ENCODE measurements at places on chromosomes 5 and 9.

DNA sequence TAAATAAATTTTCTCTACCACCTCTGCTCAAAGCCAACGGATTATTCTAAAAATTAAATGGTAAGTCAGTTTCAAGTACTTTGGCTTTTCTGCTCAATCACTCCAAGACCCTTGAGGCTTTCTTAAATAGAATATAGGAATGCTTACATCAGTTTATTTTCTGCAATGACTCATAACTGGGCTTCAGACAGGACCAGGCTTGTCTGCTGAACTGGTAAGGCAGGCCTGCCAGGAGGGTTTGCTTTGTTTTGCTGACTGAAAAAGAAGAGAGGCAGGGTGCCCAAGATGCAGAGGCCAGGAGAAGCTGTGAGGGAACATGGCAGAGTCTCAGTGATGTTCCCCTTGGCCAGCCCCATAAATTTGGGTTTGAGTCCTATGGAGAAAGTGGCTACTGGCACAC lies 60.3 kb upstream of the EPB41L4A start:
- DNase-seq: no peak

- DNase-seq: no peak
Measured at GRCh38 chr5:120564013-120564412, 99.9 kb downstream of the PRR16 start.

DNA sequence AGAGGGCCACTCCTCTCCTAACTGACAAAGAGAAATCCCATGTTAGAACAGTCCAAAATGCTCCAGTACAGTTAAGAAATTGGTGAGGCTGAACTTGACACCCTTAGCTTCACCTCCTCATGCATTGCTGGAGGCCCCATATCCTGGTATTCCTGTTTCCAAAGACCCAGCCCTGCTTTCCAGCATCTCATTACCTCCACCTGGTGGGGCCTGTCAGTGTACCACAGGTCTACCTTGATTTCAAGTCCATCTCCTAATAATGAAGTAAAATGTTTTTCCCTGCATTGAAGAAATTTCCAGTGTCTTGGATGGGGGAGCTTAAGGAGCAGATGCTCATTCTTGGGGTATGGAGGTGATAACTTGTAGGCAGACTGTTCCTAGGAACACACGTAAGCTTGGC lies 70.6 kb upstream of the S1PR3 start:
- DNase-seq: no peak

GRCh38 chr5:169094586-169095409 lies 206.1 kb downstream of the SLIT3 start:
- DNase-seq: no peak

- DNase-seq: no peak
Measured at GRCh38 chr5:109411627-109412026, 1.9 kb upstream of the PJA2 start.

DNA sequence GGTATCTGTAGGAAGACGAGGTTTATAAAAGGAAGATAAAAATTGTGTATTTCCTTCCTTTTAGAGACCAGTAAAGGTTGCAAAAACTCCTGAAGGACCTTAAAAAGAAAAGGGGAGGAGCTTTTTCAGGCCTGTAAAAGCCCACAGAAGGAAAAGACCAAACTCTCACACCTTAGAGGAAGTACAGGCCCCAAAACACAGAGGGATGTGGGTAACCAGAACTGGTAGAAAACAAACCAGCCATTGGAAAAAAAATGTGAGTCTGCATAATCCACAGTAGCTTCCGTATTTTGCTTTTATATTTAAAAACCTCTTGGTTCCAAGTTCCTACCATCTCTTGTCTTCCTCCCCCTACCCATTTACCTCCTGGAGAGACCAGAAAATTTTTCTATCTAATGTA lies 8.5 kb downstream of the GIN1 start:
- DNase-seq: no peak

DNA sequence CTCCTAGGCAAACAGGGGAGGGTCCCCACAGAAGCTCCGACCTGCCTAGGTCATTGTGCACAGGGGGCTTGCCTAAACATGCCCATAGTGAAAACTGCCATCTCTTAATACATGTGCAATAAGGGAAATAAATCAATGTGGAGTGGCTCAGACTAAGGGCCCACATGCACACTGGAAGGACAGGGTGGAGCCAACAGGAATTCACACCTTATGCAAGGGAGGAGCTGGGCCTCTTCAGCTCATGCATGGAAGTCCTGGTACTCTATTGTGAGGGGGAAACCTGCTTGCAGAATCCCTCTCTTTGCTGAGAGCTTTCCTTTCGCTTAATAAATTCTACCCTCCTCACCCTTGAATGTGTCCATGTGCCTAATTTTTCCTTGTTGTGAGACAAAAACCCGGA lies 815.8 kb downstream of the EFNA5 start:
- DNase-seq: no peak

DNA sequence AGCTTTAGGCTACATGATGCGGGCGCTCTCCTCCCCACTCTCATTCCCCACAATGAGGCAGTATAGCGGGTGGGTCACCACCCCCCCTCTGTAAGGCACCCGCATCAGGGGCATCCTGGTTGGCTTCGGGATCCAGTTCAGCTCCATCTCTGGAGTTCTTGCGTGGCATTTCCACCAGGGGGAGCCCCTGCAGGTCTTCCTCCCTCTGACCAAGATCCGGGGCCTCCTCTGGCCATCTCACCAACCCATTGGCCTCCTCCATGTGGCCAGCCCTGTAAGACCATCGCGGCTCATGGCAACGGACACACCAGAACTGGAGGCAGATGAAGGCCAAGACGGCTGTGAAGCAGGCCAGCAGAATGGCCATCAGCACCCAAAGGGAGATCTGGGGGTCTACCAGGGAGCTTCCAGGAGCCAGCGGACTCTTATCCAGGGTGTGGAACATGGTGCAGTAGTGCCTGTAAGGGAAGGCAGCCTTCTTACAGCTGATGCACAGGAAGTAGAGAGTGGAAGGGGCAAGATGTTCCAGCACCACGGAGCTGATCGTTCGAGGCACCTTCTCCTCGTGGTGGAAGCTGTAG lies 77.0 kb downstream of the CYFIP2 start:
- DNase-seq: no peak

DNA sequence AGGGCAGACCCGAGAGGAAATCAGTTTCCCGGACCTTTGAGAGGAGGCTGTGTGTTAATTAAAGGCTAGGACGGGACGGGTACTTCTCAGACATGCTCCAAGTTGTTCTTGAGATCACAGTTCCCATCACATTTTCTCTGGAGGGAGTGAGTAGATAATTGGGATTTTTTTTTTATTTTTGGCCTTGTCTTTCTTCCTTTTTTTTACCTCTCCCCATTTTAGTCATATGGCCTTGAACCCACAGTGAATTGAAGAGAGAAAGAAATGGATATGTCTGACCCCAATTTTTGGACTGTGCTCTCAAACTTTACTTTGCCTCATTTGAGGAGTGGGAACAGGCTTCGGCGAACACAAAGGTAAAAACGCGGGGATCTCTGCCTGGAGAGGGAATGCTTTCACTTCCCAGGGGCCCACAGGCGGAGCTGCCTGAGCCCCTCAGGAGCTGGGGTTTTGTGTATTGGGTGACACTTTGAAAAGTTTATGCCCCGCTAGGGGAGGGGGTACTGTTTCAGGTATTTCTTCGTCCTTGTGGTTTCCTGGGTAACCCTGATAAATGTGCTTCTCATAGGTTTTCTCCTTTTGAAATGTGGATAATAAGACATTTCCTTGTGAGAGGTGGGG lies 191.8 kb downstream of the CD180 start:
- DNase-seq: no peak

Data from activated T-helper 9 cell treated with anti-CD3 and anti-CD28 coated beads, Interleukin-2, amount 50 U/mL, for 16 hours (primary cell).